ENCODE measurements at places on chromosomes 13 and 19.

DNA sequence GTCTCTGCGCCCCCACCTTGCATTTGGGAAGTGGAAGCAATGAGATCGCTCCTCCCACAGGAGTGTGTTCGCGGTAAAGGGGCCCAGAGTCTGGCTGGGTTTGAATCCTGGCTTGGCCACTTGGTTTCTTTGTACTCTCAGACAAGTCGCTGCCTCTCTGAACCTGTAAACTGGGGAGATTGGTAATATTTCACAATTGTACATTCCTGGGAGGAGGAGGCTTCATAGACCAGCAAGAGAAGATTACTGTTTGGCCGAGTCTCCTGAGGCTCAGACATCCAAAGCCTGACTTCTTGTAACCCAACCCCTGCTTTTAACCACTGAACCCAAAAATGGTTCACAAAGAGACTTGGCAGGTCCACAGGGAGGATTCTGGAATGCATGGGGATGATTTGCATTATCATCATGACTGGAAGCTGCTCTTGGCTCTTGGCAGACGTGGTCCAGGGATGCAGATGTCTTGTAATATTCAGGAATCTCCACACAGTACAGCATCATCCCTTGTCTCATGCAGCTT lies 13.6 kb upstream of the STRN4 start:
- DNase-seq: no peak

- DNase-seq: peak; percentile 43
These were observed 17.9 kb upstream of the TINCR start for GRCh38 chr19:5585461-5586299.

GRCh38 chr13:46492946-46493345 lies 60.0 kb upstream of the LRCH1 start:
- peak; percentile 37 for DNase-seq

DNA sequence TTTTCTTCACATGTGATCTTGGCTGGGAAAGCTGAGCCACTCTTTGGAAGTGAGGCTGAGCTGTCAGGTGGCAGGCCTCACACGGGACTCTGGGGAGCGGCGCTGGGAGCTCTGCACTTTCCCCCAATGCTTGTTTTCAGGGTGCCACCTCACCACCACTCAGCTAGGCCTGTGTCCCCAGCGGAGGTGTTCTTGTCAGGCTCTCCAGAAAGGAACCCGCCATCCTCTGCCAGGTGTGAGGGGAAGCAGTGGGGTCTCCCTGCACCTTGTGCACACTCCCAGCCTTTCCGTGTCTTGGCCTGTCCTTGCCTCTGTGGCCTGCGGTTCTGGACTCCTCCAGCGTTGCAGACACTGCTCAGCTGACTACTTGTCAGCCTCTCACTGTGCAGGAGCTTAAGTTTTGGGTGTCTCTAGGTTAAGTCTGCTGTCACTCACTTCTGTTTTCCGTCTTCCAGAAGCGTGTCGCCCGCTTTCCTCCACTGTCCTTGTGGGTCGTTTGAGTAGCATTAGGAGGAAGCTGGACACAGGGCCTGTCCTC lies 51.9 kb downstream of the GGACT start:
- no peak for DNase-seq

- DNase-seq: no peak
These were observed 1.2 kb downstream of the UQCRFS1 start for GRCh38 chr19:29211562-29212355.

- no peak for DNase-seq
These were observed 2.1 kb downstream of the ZIC5 start for GRCh38 chr13:99969453-99969918.

- no peak for DNase-seq
These were observed 9.2 kb upstream of the GMIP start for GRCh38 chr19:19652482-19653295.

GRCh38 chr13:25923217-25924085 lies 128.4 kb downstream of the SHISA2 start:
- no peak for DNase-seq

- no peak for DNase-seq
These were observed 187.0 kb upstream of the KL start for GRCh38 chr13:32829269-32829668.

GRCh38 chr13:30158774-30159445 lies 148.4 kb downstream of the KATNAL1 start:
- no peak for DNase-seq

DNA sequence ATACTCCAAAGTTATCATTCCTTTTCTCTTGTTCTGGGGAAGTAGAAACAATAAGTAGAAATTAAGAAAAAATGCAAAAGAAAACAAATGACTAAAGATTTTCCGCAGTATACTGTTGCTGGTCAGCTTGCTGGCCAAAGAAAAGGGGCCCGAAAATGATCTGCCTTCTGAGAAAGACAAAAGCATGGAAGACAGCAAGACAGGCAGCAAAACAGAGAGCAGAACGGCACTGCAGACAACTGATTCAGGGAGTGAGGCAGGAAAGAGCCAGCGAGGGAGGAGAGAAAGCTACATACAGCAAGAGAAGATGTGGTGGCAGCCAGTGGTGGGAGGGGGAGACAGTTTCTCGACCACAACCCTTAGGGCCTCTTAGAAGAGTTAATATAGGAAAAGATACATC lies 5.3 kb upstream of the DOCK9 start:
- DNase-seq: no peak

GRCh38 chr13:112605531-112605990 lies 17.6 kb upstream of the TUBGCP3 start:
- DNase-seq: no peak

GRCh38 chr13:30049692-30050091 lies 199.3 kb upstream of the UBL3 start:
- no peak for DNase-seq

DNA sequence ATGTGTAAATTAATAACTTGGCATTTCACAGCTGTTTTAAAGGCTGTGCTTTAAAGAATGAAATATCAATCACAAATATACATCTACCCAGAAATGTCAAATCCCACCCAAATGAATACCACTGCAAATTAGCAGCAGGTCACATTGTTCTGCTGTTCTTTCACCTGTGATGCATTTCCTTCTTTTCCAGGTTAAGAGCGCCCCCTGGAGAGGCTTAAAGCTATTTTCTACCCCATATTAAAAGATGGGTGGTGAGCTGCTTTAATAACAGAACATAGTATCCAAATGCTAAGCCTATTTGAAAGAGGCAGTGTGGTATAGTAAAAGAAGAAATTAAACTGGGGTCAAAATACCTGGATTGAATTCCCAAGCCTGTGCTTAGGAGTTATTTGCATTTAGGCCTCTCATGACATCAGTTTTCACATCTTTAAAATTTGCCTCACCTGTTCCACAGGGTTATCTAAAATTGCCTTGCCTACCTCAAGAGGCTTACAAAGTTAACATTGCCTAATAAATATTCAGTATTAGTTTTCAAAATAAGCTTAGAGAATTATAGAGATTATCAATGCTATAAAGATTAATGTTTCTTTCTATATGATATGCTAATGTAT lies 396.9 kb upstream of the SLITRK5 start:
- peak; percentile 60 for DNase-seq

DNA sequence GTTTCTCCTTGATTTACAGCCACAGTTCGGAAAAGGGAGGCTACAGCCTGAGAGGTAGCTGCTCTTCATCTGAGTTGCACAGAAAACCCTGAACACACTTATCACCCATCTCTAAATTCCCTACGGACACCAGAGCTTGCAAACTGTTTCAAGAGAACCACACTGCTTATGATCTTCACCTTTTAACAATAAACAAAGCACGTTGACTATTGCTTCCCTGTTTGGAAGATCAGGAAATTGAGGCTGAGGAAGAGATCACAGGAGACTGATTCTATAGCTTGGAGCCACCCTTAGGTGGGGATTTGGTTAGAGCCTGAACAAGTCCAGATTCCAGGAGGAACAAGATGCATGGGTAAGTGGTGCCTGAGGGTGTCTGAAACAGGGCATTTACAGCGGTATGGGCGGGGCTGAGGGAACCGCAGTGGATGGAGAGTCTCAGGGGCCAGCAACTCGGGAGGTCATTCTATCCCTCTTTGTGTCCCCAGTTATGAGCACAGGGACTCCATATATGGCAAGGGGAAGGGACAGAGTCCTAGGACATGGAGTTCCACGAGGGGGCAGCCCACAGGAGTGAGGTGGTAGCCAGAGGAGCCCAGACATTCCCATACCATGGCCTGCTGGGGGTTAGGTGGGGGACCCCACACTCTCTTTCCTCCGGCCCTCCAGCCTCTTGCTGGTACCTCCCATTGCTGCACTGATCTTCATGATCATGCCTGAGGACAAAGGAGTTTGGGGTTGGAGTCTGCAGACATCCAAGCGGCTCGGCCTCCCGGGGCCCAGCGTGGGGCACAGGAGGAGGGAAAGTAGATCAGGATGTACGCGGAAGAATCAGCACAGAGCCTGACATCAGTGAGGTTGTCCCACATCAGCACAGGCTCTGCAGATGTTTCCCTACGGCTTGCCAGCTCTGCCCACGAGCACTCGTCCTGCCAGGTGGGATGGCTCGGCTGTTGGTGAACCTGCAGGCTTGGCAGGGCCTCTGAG lies 162.3 kb upstream of the ZNF536 start:
- no peak for DNase-seq

GRCh38 chr19:56838909-56839651 lies 1.4 kb downstream of the PEG3 start:
- peak; percentile 96 for DNase-seq

DNA sequence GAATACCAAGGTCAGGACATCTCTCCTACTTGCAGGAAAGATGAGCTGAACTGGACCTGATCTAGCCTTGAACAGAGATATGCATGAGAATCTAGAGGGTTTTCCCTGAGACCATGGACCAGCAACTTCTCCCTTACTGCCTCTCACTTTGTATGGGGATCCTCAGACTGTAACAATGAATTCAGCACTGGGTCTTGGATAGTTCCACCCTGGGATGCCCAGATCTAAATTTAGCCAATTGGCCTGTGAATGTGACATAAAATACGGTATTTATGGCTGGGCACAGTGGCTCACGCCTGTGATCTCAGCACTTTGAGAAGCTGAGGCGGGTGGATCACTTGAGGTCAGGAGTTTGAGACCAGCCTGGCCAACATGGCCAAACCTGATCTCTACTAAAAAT lies 15.3 kb upstream of the LILRA2 start:
- no peak for DNase-seq

- DNase-seq: no peak
These were observed 13.1 kb downstream of the RGL3 start for GRCh38 chr19:11405846-11406643.

DNA sequence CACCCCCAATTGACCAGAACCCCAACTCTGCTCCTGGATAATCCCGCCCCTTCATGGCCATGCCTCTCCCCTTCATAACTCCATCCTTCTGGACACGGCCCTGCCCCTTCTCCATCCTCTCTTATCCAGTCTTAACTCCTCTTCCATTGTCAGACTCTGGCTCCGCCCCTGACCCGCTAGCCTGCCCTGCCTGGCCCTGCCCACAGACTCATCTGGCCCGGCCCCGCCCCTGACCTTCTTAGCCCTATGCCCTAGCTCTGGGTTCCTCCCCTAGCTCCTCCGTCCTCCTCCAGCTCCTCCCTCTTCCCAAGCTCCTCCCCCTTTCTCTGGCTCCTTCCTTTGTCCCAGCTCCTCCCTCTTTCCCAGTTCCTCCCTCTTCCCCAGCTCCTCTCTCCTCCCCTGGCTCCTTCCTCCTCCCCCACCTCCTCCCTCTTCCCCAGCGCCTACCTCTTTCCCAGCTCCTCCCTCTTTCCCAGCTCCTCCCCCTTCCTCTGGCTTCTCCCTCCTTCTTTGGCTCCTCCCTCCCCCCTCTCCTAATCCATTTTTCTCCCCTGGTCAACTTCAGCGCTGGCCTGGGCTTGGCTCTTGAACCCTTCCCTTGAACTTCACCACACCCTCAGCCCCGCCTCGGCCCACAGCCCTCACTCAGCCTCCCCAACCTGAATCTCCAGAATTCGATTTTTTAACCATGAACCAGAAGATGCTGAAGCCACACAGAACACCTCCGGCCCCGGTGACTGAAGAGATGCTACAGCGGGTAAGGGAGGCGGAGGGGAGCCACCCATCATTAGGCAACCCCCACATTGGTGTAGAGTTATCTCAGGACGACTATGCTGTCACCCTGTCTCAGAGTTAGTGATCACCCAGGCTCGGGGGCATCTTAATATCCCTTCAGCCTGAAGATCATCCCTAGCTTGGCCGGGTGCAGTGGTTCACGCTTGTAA lies 9.2 kb upstream of the ZNF358 start:
- peak; percentile 77 for DNase-seq

GRCh38 chr13:65882810-65883209 lies 1347.3 kb downstream of the PCDH9 start:
- no peak for DNase-seq

GRCh38 chr19:49635530-49636232 lies 4.3 kb downstream of the RRAS start:
- no peak for DNase-seq

DNA sequence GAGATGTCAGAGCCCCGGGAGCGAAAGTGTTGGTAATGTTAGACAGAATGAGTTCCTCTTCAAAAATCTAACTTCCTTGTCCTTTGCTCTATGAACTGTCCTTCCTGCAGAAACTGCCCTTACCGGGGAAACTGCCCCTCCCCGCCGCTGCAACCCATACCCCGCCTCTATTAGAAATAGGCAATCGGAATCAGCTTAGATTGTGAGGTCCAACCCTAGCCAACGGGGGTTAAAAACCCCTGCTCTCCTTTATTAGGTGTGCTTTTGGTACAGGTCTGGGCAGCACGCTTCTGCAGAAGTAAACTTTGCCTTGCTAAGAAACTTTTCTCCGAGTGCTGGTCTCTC lies 11.5 kb upstream of the CAPNS1 start:
- no peak for DNase-seq

GRCh38 chr19:40407714-40408597 lies 5.2 kb downstream of the PRX start:
- no peak for DNase-seq

- DNase-seq: peak; percentile 29
These were observed 30.0 kb downstream of the CCNE1 start for GRCh38 chr19:29841559-29842367.

All from neuronal stem cell (in vitro differentiated cells).